ENCODE measurements at places on chromosomes 2 and 18.

DNA sequence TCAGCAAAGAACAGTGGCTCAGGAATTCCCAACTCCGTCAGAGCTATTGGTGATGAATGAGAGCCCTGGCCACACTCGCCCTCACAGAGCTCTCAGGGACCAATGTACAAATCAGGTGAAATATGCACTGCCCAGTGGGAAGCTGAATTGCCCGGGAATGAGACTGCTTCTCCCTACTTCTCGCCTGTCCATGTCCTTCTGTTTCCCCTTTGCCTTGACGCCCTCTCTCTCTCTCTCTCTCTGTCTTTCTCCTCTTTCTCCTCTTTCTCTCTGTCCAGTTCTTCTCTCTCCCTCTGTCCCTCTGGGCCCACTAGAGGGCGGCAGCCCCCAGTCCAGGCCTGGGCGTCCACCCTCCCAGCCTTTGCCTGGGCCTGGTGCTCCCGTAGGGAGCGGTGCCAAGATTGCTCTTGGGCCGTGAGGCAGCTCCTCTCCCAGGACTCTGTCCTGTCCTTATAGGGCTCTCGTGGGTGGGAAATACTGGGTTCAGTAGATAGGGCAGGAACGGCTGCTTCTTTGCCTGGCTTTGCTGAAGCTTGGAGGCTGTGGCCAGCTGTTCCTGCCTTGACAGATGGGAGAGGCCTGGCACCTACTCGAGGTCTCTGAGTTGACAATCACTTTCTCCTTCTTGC lies 28.4 kb upstream of the PUM2 start:
- no peak for DNase-seq

GRCh38 chr2:189676471-189676870 lies 2.0 kb downstream of the ANKAR start:
- DNase-seq = no peak

GRCh38 chr2:187424146-187424545 lies 23.9 kb downstream of the CALCRL start:
- no peak for DNase-seq

DNA sequence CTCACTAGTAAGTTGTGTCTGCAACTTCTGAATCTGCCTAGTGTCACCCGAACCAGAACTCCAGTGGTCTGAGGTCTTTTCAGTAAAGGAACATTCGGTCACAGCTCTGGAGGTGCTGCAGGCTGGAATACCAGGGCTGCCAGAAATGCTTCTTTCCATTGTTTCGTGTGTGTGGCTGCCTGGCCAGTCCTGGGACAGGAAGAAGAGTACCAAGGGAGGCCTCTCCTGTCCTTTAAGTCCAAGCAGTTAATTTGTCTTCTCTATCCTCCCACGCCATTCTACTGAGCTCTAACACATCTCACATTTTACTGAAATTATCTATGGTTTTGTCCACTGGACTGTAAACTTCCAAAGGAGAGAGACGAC lies 196.0 kb downstream of the LNPK start:
- no peak for DNase-seq

DNA sequence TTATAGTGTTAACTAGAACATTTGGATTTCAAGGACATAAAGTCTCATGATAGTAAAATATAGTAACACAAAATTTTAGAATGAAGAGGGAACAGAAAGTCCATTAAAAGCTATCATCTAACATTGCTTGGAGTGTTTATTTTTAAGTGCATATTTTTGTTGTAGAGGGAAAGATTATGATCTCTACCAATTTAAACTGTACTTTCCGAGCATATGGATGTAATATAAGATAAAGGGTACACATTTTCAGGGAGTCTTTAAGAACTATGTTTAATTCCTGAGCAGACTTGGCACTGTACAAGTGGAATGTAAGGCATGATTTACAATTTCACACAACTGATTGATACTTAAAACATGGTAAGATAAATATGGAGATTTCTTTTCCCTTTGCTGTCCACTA lies 34.2 kb upstream of the ZNF804A start:
- no peak for DNase-seq

- no peak for DNase-seq
Observed at GRCh38 chr2:119225105-119225865, 1.7 kb downstream of the STEAP3 start.

- no peak for DNase-seq
Observed at GRCh38 chr2:132929786-132930185, 259.8 kb upstream of the LYPD1 start.

DNA sequence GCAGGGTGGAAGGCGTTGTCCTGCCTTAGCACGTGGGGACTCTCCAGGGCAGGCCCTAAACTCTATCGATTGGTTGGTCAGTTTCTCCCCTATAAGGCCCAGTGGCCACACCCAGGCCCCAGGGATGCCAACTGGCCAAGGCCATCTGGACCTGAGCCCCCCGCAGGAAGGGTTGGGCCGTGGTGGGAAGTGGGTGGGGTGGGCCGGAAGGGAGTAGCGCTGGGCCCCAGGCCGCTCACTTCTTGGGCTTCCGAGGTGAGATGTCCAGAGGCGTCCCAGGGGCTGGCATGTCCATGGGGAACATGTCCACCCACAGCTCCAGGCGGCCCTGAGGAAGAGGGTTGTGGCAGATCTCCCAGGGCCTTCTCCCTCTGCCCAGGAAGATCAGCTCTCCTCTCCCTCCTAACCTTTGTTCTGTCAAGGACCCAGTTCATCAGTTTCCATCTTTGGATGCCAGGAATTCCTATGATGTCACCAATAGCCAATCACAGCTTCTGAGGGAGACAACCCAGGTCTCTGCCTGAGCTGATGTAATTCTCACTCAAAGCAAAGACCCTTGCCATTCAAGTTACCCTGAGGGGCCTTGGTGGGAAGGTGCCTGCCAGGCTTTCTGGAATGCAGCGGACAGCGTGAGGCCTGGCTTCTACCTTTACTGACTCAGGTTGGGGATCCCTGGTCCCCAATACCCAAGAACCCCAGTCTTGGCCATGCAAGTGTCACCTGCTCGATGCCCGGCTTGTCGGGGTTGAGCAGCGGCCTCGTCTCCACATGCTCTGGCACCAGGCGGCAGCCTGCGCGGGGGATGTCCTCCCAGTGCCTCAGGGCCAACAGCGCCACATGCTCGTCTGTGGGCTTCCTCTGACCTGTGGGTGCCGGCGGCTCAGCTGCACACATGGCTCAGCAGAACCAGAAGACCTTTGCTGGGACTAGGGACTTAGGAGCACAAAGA lies 14.4 kb downstream of the OTOF start:
- DNase-seq = no peak

GRCh38 chr2:19490846-19491435 lies 132.5 kb upstream of the OSR1 start:
- DNase-seq = no peak

- no peak for DNase-seq
Observed at GRCh38 chr18:48749768-48750167, 201.0 kb downstream of the SMAD7 start.

GRCh38 chr2:30180226-30180625 lies 33.4 kb downstream of the YPEL5 start:
- DNase-seq = no peak

GRCh38 chr2:11754700-11755015 lies 8.2 kb downstream of the LPIN1 start:
- no peak for DNase-seq

DNA sequence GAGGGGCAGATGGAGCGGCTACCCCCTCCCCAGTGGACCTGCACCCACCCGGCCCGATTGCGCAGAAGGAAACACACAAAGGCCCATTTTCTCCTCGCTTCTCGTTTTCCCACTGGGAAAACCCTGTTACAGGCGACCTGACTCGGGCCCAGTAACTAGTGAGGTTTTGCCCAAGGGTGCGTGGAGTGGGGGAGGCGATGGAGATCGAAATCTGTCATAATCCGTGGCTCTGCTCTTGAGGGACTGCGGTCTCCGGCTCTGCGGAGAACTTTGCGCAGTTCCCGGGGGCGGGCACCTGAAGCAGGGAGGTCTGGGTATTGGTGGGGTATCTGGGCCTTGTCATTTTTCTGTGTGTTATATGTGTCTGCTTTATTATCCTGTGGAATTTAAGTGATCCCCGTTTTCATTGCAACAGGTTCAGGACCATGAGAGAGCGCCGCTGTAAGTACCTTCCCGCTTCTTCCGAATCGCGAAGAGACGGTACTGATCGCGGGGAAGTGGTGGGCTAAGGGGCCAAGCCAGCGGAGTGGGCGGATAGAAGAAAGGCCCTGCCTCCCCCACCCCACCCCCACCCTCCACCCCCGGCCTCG lies 4.0 kb upstream of the HOXD4 start:
- no peak for DNase-seq

DNA sequence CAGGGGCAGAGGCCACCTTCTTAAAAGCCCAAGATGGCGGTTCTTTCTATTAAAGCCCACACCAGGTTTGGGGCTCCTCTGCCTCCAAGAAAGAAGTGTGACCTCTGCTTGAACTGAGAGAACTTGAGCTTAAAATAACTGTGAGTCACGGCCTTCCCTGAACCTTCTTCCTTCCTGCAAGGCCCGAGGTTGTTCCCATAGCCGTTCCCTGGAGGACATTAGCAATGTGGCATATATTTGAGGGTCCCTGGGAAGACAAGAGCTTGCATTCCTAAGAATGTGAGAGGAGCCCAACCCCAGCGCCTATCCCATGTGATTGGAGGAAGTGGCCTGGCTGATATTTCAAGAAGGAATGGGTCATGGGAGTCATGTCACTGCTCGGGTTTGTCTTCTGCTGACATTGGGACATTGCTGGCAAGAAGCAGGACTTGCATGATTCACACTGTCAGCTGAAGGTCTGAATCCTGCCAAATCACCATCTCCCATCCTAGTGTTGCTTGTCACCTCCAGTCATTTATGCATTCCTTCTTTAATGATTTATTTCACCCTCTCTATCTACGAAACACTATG lies 168.1 kb downstream of the TRIB2 start:
- no peak for DNase-seq

DNA sequence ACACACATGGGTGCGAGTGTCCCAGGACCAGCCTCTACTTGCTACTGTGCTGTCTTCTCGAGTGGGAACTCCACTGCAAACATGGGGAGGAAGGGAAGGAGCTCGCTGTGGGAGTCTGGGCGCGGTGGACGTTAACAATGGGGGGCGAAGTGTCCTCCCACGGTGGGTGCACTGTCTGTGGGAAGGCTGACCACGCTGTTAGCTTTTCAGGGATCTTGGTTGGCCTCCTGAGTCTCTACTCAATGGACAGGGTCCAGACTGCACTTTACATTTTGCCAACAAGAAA lies 146.7 kb downstream of the MBP start:
- DNase-seq = no peak

GRCh38 chr2:23321751-23322150 lies 63.2 kb upstream of the KLHL29 start:
- no peak for DNase-seq

GRCh38 chr2:173171924-173172643 lies 96.4 kb downstream of the MAP3K20 start:
- DNase-seq = no peak

GRCh38 chr2:179336782-179337534 lies 72.3 kb upstream of the SESTD1 start:
- no peak for DNase-seq

- DNase-seq = no peak
Observed at GRCh38 chr18:8005870-8006569, 438.9 kb downstream of the PTPRM start.

DNA sequence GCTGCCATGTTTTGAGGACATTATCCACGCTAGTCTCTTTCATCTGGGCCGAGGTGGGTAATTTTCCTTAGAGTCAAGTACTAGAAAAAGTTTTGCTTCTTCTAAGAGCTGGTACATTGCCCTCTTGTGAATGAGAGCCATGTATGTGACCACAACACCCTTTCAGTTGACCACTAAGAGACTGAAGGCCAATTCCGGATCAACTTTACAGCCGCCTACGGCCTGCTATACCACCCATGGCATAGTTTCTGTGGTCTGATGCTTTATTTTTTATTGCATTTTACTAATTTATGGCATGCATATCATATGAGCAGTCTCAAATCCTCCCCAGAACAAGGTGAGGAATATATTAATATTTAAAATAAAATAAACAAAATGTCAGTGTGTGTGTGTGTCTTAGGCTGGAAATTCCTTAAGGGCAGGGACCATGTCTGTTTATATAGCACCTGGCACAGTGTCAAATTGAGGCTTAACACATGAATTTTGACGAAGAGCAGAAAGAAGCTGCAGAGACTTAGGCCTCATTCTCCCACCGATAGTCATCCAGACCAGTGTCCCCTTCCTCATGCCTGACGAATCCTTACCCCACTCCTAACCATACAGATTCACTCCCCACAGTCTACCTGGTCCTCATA lies 35.4 kb downstream of the PSD4 start:
- no peak for DNase-seq

- DNase-seq = no peak
Observed at GRCh38 chr2:126894585-126895182, 4.0 kb upstream of the TEX51 start.

GRCh38 chr2:148201075-148202004 lies 180.4 kb downstream of the MBD5 start:
- DNase-seq = no peak

- no peak for DNase-seq
Observed at GRCh38 chr2:86557836-86558235, 5.4 kb downstream of the CHMP3 start.

DNA sequence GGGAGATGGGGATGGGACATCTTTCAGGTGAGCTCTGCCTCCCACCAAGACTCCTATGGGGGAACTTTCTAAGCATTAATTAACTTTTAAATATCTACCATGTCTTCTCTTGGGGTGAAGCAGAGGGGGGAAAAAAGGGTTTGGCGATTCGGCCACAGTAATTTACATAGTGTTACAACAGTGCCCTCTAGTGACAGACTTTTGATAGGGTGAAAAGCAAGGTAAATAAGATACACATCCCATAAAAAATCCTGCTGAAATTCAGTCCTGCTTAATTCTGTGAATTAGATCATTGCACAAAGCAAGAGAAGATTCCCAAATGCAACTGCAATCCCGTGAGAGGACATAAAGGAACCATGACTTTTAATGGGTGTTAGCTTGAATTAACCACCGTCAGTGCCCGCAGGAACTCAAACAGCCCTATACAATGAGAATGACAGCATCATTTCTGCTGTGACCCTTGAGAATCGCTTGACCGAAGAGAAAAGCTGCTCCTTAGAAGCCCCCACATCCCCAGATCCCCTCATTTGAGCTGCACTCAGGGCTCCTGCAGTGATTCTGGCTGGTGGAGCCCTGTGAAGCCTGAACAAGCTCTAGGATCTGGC lies 32.8 kb downstream of the FAM124B start:
- peak; percentile 12 for DNase-seq

- DNase-seq = no peak
Observed at GRCh38 chr18:3081584-3081991, 68.6 kb upstream of the LPIN2 start.

DNA sequence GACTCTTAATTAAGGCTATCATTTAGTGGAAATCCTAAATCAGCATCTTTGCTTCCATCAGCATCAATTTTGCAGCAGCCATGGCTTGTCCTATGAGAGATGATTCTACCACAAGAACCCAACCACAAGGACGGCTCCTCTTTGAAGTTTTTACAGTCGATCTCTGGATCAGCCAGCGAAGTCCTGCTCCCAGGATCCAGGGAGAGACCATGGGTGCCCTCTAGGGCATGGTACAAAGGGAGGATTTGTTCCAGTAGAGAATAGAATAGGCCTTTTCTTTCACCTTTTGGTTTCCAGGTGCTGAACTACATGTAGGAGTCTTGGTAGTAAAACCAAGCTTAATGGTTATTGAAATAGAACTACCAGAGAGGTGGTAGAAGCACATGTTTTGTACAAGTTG lies 52.7 kb downstream of the TMEM200C start:
- DNase-seq = no peak
